ENCODE measurements at places on chromosomes 1 and 21.

DNA sequence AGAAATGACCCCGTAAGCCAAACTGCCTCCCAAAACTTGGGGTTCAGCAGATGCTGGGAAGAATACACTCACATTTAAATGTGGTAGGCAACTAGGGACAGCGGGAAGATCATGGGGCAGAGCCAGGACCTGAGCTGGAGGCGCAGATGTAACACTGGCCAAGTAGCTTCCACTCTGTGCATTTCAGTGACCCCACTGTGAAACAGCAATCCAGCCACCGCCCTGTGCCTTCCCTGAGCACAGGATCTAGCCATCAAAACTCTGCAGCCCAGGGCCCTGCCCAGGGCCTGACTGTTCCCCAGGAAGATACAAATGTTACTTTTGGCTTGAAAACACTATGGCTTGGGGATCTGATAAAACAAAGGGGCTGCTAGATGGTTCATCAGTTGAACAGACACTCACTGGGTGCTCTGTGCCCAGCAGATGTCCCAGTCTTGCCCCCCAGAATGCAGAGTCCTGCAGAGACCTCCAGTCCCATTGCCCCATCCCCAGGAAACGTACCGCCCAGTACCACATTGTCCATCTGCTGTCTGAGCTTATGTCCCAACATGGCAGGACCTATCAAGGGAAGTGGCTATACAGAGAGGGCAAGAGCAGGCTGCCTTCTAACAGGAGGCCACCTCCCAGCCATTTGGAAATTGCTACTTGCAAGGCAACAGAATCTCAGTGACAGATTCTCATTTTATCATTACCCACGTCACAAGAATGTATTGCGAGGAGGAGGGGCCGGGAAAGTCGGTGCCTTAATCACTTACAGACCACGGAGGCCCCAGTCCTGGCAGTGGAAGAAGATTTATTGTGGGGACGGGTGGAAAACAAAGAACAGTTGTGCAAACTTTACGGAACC is 124.0 kb downstream of the DMRTB1 start:
- peak; percentile 89 for DNase-seq

DNA sequence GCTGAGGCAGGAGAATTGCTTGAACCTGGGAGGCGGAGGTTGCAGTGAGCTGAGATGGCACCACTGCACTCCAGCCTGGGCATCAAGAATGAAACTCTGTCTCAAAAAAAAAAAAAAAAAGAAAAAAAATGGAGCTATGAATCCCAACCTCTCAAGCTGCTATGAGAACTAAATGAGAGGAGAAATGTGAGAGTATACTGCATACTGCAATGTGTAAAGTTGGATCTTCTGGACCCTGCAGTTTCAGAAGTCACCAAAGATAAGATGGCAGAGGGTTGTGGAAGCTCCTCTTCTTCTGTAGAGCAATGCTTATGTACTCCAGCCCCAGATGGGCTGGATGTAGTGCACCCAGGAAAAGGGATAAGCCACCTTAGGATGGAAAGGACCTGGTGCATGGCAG is 55.6 kb downstream of the PLXNA2 start:
- no peak for DNase-seq

DNA sequence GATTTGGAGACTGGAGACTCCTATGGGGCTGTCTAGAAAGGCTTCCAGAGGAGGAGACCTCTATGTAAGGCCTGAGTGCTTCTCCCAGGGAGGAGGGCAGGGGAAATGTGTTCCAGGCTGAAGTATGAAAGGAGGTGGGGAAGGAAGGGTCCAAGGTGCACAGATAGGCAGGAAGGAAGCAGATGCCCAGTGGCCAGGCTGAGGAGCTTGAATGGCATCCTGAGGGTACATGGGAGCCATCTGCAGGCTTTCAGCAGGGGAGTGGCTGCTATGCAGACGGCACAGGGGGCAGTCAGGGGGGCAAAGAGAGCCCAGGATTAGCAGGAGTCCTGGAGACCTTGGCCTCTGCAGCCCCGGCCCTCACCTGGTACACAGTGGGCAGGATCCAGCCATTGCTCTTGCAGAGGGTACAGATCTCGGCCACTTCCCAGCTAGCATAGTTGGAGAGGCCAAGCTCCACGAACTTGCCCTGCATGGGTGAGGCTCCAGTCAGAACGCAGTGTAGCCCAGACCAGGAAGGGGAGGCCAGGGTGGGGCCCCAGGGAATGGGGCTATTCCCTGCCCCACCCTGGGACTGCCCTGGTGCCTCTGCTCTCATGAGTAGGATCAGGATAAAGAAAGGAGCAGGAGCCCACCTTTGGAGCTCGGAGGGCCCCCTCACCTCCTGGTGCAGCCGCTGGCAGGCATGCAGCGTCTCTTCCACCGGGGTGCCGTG is 4.0 kb downstream of the AKR7A2 start:
- DNase-seq, result no peak

- DNase-seq, result no peak
These were observed 394.1 kb downstream of the PBX1 start for GRCh38 chr1:164953098-164953497.

- DNase-seq, result no peak
These were observed 45.4 kb downstream of the GRHL3 start for GRCh38 chr1:24364605-24364974.

- no peak for DNase-seq
These were observed 801 bp upstream of the ANXA9 start for GRCh38 chr1:150981177-150981804.

GRCh38 chr1:74363220-74363619 is 128.0 kb downstream of the TNNI3K start:
- no peak for DNase-seq

DNA sequence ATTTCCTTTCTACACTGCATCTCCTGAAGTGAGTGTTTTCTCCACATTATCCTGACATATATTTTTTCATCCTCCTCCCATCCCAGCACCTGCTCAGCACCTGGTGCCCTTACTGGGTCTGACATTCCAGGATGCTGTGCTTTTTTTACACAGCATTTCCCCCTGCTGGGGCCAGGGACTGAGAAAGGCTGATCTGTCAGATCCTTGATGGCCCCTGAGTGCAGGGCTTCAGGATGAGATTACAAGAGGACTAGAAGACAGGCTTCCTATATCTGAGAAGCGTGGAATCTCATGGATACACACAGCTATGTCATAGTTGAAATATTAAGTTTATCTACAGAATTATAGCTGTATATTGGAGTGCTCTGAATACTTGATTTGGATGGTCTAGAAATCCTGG is 24.4 kb downstream of the RCAN1 start:
- no peak for DNase-seq

DNA sequence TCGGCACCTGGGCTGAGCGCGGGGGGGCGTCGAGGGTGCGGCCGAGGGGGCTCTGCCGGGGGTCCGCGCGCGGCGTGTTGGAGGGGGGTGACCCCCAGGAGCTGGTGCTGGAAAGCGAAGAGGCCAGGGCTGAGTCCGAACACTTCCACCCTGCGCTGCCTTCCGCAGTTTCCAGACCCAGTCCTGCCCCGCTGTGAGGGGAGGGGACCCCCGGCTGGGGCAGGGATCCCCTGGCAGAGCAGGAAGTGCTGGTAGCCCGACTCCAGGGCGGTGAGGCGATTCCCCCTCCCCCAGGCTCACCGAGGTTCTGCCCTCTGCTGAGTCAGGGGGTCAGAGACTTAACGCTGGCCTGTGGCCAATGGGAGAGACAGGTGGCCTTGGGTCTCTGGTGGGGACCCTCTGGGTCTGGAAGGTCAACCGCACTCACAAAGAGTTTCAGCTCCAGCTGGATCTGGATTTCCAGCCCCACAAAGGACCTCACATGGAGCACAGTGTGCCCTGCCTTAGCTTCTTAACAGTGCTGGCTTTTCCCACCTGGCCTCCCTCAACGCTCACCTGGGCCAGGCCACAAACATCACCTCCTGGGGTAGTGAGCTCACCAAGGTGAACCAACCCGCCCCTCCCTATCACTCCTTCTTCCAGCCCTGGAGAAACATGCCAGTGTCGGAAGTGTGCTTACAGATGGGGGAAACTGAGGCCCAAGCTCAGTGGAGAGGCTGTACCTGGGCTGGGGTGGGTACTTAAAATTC is 39.8 kb upstream of the SYNC start:
- DNase-seq, result no peak

- peak; percentile 75 for DNase-seq
These were observed 42.6 kb downstream of the AHDC1 start for GRCh38 chr1:27561124-27561899.

GRCh38 chr1:235330918-235331285 is 2.5 kb downstream of the GGPS1 start:
- DNase-seq, result no peak

- DNase-seq, result peak; percentile 95
These were observed 144.0 kb downstream of the MAGI3 start for GRCh38 chr1:113534130-113534817.

DNA sequence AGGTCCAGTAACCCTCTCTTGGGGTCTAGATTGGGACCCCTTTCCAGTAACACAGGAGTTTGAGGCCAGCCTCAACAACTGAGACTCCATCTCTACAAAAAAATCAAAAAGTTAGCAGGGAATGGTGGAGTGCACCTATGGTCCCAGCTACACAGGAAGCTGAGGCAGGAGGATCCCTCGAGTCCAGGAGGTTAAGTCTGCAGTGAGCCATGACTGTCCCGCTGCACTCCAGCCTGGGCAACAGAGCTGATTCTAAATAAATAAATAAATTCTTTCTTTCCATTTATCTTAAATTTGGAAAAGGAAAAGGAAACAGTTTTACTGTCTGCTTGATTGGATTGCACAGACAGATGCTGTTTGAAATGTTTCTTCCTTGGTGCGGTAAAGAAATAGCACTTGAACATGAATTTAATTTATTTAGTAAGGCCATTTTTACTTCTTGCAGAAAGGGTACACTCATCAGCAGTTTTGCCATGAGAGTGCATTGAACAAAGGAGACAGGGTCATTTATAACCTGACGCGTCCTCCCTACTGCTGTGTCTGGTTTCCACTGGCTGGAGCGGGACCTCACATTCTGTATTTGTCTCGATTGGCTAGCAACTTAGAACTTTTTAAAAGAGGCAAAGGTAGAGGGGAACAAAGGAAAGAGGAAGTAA is 37.0 kb upstream of the ZNF496 start:
- no peak for DNase-seq
